ENCODE measurements at places on chromosomes 16 and 17.

DNA sequence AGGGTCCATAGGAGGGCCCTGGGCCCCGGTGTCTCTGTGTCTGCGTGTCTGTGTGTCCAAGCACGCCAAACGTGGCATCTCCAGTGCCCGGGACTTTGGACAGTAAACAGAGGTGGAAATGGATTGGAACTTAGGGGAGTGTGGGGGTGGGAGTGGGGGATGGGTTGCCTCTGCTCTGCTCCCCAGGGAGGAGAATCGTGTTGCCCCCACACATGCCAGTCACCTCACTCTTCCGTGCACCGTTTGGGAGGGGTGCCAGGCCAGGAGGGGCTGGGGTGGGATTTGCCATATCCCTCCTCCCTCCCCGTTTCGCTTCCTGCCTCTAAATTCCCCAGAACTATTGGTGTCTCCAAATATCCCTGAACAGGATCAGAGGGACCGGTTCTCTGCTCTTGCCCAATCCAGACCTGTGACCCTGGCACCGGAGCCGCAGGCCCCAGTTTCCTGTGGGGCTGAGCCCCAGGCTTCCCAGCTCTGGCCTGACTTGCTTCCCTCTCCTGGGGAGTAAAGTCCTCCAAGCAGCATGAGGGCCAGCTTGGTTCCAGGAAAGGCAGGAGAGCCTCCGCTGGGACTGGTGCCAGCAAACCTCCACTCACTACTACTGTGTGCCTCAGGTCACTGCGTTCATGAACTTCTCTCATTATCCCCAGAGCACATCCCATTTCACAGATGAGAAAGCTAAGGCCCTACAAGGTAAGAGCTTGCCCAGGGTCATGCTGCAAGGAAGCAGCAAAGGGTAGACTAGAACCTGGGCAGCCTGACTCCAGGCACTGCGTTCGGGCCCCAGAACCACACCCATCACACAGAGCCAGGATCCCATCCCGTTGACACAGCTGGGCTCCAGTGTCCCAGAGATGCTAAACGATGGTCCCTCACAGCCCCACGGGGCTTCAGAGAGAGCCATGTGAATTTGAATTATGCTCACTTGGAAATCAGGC, at the start of gene ASGR1:
Gene ASGR1, minus strand, starts transcription at position 54 of the 938 bp plus-strand sequence. CDS start 807 bp downstream, outside the sequence.
- no peak for DNase-seq

GRCh38 chr17:48026502-48027321, 10.9 kb downstream of the COPZ2 start:
- DNase-seq = peak; percentile 75

DNA sequence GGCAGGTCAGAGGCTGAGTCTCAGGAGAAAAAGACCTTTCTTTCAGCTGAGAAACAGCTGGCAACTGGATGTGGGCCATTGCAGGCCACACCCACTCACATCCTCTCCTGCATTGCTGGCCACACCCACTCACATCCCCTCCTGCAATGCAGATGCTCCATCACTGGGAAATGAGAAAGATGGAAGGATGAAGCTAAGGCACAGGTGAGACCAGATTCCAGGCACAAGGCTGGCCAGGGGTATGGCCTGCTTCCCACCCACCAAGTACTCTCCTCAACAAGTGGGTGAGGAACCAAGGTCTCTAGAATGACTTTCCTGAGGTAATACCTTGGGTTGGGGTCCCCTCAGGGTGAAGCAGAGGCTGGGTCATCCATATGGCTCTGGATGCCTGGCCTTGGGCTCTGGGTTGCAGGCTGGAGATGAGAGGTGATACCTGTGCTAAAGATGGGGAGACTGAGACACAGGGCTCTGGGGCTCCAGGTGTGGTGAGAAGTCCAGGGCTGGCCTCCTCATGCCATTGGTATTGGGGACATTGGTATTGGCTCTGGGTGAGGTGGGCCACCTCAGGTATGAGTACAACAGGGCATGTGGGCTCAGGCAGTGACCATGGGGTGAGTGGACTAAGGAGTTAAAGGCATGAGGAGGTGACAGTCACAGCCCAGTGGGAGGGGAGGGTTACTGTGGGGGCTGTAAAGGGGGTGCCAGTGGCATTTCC, 1726.8 kb downstream of the TP53TG3F start:
- DNase-seq = no peak

- no peak for DNase-seq
Measured at GRCh38 chr16:78179666-78180065, 80.2 kb downstream of the WWOX start.

DNA sequence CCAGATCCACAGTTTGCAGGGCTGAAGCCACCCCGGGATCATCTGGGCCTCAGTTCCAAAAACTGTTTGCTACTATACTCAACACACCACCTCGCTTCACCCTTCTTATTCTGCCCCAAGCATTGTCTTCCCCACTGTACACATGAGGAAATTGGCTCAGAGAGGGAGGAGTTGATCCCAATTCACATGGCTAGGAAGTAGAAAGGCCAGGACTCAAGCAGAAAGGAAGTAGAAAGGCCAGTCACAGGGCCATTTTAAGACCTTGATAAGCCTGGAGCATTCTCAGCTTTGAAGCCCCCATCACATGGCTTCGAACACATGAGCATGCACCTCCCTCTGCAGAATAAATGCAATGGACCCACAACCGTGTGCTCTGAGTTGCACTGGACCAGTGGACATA, 7.7 kb upstream of the PRSS22 start:
- DNase-seq = no peak

DNA sequence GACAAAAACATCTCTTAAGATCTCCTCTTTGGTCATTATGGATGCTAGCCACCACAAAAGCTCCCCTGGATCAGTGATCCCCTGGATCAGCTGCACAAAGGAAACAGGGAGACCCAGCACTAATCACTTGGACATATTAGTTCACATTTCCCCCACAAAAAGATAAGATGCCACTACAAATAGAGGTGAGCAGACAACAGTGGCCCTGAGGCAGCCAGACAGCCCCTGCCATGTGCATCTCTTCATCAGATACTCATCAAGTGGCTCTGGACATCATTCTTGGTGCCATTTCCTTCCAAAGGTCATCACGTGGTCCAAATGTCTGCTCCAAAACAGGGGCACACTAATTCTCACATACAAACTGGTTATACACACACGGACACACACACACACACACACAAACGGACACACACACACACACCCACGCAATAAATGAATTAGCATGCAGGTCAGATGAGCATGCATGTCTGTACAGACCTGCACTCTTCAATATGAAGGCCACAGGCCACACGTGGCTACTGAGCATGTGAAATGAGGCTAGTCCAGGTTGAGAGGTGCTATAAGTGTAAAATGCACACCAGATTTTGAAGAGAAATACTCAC, 4.1 kb downstream of the USP36 start:
- DNase-seq = no peak

- no peak for DNase-seq
Measured at GRCh38 chr16:83248735-83249463, 558.9 kb upstream of the HSBP1 start.

- no peak for DNase-seq
Measured at GRCh38 chr17:51362811-51363585, 102.7 kb downstream of the UTP18 start.

GRCh38 chr17:34386697-34387550, 23.9 kb upstream of the CCL1 start:
- DNase-seq = no peak

- DNase-seq = no peak
Measured at GRCh38 chr17:75407655-75408352, 2.3 kb upstream of the GRB2 start.

DNA sequence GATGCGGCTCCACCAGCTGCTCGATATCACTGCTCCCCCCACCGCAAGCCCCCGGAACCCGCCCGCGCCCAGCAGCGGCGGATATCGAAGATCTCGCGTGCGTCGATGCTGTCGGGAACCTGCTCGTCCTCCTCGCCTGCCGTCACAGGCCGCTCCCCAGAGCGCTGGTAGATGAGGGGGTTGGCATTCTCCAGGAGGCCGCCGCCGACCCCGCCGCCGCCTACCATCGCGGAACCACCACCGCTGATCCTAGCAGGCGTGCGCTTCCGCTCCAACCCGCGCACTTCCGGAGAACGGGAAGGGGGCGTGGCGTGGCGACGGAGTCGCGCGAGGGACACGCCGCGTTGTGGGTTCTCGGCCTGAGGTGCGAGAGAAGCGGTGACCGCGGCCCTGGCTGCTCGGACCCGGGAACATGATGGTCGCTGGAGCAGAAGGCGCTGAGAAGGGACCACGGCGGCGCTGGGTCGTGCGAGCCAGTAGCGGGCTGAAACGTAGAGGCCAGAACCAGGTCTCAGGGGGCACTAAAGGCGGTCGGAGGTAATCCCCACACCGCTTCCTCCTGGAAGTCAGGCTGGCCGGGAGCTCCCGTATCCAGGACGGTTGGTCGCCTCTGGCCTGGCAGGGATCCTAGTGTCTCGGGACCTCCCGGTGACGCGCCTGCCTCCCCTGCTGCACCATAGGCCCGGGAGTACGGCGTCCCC, at the start of gene CIAO2B:
Gene CIAO2B, minus strand, starts transcription at position 265 of the 701 bp plus-strand sequence. Its CDS starts 38 bp downstream, at position 227.
- peak; percentile 88 for DNase-seq

DNA sequence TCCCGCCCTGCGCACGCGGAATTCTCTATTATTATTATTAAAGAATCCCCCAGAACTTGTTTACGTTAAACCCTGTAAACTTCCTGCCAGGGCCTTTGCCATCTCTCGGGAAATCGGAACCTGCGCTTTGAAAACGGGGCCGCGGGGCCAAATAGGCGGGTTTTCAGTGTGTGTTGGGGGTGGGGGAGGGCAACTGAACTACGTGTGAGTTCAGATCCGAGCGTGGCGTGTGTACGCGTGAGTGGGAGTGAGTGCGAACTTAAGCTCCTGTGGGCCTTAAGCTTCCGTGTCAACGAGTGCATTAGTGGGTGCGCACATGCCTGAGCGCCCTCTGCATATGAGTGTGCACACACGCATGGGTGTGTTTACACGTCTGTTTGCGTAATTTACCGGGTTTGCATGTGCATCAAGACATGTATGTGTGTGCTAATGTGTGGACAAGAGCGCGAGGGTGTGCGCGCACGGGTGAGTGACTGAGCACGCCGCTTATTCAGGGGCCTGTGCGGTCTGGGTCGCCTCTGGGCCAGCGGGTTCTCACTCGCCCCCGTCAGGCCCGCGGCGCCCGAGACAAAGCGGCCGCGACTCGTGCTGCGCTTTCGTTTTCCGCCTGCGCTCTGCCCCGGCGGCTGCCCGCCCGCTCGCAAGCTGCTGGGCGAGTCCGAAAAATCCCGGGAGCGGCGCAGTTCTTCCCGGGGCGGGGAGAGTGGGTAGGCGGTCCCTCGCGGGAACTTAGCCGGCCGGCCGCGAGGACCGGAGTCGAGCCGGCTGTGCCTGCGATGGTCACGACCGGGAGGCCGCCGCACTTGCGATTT, 1.2 kb upstream of the FOXF1 start:
- no peak for DNase-seq

- DNase-seq = no peak
Measured at GRCh38 chr17:15457723-15458094, 9.7 kb downstream of the CDRT4 start.

DNA sequence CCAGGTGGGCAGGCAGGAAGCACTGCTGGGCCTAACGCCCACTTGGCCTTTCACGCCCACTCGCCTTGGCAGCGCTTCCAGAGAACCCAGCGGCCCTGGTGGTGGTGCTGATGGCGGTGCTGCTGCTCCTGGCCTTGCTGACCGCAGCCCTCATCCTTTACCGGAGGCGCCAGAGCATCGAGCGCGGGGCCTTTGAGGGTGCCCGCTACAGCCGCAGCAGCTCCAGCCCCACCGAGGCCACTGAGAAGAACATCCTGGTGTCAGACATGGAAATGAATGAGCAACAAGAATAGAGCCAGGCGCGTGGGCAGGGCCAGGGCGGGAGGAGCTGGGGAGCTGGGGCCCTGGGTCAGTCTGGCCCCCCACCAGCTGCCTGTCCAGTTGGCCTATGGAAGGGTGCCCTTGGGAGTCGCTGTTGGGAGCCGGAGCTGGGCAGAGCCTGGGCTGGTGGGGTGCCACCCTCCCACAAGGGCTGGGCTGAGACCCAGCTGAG, 64.7 kb downstream of the MRC2 start:
- DNase-seq = no peak

GRCh38 chr16:546909-547770, 13.1 kb upstream of the PRR35 start:
- DNase-seq = peak; percentile 14

DNA sequence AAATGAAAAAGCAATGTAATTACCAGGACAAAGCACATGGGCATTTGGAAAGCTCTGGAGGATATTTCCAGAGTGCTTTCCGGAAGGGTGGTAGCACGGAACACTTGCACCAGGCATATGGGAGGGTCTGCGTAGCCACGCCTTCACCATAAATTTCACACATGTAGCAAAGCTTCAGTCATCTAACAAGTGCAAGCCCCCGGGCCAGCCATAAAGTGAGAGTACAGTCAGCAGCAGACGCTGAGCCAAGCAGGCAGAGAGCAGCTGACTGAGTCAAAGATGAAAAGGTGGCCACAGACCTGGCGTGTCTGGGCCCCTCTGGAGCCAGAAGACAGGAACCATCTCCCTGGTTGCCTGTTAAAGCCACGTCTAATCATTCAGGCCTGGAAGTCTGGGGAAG, 130.6 kb downstream of the SEC14L1 start:
- DNase-seq = no peak

DNA sequence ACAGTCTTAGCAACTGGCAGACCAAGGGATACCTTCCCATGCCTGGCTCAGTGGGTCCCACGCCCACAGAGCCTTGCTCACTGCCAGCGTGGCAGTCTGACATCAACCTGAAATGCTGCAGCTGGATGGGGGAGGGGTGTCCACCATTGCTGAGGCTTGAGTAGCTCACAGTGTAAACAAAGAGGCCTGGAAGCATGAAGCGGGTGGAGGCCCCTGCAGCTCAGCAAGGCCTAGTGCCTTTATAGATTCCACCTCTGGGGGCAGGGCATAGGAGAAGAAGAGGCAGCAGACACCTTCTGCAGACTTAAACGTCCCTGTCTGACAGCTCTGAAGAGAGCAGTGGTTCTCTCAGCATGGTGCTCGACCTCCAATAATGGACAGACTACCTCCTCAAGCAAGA, 263.2 kb downstream of the KIF2B start:
- DNase-seq = no peak

- DNase-seq = no peak
Measured at GRCh38 chr17:6539871-6540270, 16.5 kb downstream of the PITPNM3 start.
